ENCODE measurements at places on chromosomes 3 and 15. TPM values are rescaled to one million over a fixed set of nuclear protein-coding genes. Genes with fewer than 3 reads are reported as not detected.

SCAANT1 gene
- not detected for total RNA-seq

PLA1A gene
- total RNA-seq = not detected

AP3B2 gene
- 1.6 TPM for total RNA-seq

CFAP100 gene
- not detected for total RNA-seq

SEMA5B gene
- not detected for total RNA-seq

BOC gene
- total RNA-seq = 23.2 TPM

GPR149 gene
- total RNA-seq = not detected
